CD4-positive, CD25-positive, alpha-beta regulatory T cell (primary cell): ENCODE measurements at places on chromosomes 13 and 19.
A peak's percentile ranks its signal among the peaks of the same experiment; 100 is the strongest.

GRCh38 chr13:88068975-88069374, 397.8 kb downstream of the SLITRK5 start:
- no peak for DNase-seq

DNA sequence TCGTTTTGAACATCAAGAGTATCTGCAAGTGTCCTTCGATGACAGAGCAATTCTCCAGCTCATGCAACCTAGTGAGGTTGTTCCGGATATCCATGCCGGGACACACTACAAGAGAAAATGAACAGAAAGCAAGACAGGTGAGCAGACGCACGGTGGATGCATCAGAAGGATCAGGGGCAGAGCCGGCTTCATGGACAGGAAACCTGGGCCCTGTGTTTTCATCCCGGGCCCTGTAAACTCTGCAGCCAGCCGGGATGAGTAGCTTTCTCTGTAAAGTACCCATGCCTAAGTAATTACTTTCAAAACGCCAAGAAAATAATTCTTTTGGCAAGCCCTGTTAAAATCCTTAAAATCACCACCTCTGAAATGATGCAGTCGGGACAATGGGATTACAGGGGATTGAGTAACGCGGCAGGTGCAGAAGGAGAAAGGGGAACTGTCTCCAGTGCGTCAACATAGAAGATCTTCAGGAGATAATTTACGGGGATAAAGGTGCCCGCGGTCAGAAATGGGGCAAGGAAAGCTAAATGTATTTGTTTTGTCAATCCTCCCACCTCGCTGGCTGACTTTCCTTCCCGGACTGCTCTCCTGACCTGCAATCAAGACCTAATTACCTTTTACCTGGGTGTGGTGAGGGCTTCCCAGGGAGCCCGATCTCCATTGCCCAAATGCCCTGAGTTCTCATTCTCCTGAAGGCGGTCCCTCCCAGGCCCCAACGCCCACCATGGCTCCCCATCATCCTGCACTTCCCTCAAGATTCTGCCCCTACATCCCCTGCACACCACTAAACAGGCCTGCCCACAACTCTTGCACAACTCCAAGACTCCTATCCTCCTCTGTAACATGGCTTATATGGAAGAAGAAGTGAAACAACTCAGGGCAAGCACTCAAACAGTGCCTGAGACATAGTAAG, 26.2 kb downstream of the INSR start:
- DNase-seq = no peak

DNA sequence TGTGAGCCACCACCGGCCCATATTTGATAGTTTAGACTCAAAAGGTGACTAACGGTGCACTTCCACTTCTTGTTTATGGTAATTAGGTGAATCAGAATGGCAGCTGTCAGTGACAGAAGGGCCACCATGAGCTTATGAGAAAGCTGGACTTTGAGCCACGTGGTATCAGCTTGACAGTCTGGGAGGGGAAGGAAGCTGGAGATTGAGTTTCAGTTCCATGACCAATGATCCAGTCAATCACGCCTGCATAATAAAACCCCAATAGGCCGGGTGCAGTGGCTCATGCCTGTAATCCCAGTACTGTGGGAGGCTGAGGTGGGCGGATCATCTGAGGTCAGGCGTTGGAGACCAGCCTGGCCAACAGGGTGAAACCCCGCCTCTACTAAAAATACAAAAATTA, 8.2 kb downstream of the EID2B start:
- DNase-seq = no peak

GRCh38 chr19:38877781-38878574, at the start of gene RINL:
TSS of gene RINL (minus strand) at chr19:38878275. CDS start at chr19:38876742, 1,533 bp downstream.
- DNase-seq = peak; percentile 92

- no peak for DNase-seq
Measured at GRCh38 chr13:48112896-48113755, 18.2 kb upstream of the MED4 start.

DNA sequence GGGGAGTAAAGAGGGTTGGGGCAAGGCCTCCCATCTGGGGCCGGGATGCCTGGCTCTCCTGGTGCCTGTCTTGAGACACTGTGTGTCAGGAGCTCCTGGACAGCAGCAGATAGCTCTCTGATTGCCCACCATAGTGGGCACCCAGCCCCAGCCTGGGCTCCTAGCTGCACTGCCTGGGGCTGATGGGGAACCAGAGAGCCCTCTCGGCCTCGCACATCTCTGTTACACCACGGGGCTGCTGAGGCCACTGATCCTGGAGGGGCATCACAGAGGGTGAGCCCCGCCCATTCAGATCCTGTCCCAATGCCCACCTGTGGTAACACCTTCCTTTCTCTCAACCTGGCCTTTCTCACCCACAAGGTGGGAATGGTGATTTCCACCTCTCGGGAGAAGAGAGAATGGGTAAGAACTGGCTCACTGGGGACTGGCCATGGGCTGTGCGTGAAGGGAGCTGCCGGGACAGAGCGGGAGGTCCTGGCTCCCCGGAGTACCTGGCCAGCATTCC, 135.9 kb downstream of the URI1 start:
- no peak for DNase-seq
